ENCODE measurements at places on chromosomes 2 and 18. TPM values are rescaled to one million over a fixed set of nuclear protein-coding genes. Genes with fewer than 3 reads are reported as not detected.

GRCh38 chr2:111642586-111643327, 241.2 kb downstream of the ANAPC1 start:
- DNase-seq = no peak

DNA sequence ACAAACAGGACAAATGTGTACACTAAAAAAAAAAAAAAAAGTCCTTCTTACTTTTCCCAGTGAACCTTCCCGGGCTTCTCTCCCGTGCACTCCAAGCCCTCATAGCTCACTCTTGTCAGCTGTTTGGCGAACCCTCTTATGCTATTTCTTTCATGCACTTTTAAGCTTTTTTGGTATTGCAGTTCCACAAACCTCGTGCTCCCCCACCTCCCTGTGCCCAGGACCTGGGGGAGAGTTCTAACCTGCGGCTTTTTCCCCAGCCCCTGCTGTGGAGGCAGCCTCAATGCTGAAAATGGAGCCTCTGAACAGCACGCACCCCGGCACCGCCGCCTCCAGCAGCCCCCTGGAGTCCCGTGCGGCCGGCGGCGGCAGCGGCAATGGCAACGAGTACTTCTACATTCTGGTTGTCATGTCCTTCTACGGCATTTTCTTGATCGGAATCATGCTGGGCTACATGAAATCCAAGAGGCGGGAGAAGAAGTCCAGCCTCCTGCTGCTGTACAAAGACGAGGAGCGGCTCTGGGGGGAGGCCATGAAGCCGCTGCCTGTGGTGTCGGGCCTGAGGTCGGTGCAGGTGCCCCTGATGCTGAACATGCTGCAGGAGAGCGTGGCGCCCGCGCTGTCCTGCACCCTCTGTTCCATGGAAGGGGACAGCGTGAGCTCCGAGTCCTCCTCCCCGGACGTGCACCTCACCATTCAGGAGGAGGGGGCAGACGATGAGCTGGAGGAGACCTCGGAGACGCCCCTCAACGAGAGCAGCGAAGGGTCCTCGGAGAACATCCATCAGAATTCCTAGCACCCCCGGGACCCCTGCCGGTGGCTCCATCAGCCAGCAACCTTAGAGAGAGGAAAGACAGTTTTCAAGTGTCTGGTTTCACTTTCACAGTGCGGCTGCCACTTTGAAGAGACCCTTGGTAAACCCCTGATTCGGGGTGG, 826 bp downstream of the KCNE4 start:
- DNase-seq = no peak

DNA sequence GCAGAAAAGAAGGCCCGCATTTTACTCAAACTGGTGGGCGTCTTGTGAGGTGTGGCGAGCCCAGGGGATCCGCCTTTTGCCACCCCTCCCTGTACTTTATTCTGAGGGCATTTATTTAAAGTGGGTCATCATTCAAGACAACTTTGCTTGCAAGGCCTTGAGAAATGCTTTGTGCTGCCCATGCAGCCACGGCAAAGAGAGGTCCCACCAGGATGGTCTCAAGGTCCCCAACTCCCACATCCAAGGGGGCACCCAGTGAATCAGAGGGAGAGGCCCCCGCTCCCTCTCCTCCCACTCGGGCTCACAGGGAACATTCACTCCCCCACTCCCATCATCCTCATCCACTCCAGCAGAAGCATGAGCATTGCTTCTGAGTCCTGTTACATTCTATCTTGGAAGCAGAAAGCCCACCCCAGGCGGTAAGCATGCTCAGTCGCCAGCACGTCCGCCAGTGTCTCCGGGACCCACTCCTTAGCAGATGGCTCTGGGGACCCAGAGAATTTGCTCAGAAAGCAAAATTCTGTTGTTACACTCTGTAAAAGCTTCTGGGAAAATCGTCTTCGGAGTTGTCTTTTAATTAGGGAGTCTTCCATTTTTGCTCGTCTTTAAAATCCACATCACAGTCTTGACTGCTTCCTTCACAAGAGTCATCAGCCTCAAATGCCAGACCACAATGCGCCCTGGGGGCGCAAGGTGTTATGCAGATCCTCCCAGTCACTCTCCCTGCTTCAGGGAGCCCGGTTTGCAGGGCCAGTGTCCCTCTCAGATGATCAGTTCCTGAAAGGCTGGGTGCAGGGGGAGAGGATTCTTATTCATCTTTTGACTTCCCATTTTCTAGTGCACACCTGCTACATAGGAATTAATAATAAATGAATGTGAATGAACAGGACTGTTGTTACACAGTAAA, 99.4 kb upstream of the NCK2 start:
- no peak for DNase-seq

- DNase-seq = no peak
These were observed 204.5 kb downstream of the ZFP36L2 start for GRCh38 chr2:43021791-43022509.

DNA sequence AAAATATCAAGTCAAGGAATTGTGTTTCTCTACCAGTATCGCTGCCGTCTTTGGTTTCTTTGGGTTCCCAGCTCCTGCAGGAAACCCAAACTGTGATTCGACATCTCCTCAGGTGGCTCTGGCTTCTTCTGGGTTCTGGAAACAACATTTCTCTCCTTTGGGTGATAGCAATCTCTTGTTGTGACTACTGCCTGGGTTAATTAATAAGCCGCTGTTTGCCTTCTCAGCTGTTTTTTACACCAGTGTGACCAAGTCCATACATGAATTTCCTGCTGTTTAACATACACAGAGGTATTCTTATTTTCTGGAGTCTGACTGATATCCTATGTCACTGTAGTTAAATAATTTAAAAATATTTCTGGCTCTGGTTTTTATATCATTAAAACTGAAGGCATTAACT, 112.5 kb upstream of the DCC start:
- no peak for DNase-seq

GRCh38 chr18:7291046-7291445, 60.2 kb downstream of the LRRC30 start:
- DNase-seq = no peak

Gene CTAGE1
- polyA plus RNA-seq = 0.05 TPM

- no peak for DNase-seq
These were observed 28.3 kb downstream of the MYO3B start for GRCh38 chr2:170206246-170206645.

GRCh38 chr2:173090973-173091660, 15.5 kb downstream of the MAP3K20 start:
- no peak for DNase-seq
